Fibroblast of skin of left biceps (primary cell): ENCODE measurements at places on chromosomes 12 and 14.

DNA sequence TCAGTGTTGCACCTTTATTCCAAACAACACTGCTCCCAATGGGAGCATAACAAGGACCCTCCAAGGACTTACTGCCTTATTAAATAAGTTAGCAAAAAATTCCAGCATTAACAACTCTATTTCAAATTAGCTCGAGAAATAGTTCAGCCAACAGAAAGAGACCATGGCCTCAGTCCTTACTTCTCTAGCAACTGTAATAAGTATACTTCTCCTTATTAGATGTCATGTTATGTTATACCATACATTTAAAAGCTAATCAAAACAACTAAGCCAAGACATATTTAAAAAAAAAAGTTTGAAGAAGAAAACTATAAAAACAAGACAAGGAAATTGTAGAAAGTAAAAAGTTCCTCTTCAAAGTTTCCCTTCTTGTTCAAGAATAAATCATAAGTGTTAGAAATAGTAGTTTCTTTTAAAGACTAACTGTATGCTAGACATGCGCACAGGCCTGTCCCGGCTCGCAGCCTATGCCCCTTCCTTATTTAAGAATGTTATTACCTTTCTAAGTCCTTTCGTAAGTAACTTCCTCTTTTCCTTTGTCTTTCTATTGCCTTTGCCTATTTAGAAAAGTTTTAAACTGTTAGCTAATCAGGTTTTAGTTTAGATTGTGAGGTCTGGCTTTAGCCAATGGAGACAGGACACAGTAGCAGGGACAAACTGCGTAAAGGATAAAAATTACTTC is 68.6 kb downstream of the RESF1 start:
- DNase-seq, result no peak

GRCh38 chr14:91729756-91730155 is 2.1 kb downstream of the CATSPERB start:
- no peak for DNase-seq

DNA sequence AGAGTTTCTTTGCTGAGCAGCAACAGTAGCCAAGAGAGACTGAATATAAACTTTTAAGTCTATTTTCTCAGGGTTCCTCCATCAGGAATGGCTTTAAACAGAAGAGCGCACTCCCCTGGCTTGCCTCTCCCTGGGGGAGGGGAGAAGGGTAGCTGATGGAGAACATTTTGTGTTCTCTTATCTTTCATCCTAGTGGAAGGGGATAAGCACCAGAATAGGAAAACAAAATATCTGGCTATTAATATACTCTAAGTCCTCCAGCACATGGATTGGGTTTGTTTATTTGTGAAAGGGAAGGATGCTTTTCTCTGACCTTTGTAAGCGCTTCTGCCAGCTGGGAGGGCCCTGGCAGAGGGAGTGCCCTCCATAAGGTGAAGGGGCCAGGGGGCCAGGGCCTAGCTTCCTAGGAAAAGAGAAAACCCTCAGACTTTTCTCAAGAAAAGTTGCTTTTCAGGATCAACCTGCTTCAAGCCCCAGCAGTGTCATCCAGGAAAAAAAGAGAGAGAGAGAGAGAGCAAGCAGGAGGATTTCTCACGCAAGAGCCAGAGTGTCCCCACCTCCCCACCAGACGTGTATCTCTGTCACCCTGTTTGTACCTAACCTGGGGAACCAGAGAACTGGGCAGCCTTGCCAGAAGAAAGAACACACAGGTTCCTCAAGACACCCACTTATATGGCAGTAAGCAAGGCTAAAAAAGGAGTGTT is 34.3 kb upstream of the ATP2A2 start:
- no peak for DNase-seq

DNA sequence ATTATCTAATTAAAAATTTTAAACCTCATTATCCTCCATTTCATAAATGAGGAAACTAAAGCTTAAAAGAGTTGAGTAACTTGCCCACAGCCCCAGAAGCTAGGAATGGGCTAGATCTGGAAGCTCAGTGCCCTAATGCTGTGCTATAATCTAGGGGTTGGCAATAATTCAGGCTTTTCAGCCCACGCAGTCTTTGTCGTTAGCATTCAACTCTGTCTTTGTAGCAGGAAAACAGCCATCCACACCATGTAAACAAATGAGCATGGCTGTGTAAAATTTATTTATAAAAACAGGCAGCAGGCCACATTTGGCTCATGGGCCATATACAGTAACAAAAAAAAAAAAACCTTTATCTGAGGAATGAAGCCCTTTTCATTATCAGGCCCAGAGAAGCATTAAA is 92.4 kb upstream of the OVCH1 start:
- DNase-seq, result no peak

DNA sequence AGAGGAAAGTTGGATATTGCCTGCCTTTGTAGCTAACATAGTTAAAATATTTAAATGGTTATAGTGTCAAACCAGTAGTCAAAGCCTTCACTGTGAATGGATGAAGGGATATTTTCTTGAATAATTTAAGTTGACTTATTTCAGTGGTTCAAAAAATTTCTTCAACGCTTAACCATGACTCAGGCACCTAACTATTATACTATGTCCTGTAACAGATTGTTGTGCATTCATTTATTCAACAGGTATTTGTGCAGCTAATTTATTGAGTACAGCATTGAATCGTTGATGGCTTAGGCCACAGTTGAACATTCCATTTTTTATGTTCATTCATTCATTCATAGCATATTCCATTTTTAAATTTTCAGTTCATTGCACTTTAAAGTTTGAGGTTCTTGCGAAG is 9.2 kb downstream of the HIF1A start:
- DNase-seq, result no peak

- DNase-seq, result no peak
Measured at GRCh38 chr12:58647495-58647894, 272.8 kb downstream of the LRIG3 start.

DNA sequence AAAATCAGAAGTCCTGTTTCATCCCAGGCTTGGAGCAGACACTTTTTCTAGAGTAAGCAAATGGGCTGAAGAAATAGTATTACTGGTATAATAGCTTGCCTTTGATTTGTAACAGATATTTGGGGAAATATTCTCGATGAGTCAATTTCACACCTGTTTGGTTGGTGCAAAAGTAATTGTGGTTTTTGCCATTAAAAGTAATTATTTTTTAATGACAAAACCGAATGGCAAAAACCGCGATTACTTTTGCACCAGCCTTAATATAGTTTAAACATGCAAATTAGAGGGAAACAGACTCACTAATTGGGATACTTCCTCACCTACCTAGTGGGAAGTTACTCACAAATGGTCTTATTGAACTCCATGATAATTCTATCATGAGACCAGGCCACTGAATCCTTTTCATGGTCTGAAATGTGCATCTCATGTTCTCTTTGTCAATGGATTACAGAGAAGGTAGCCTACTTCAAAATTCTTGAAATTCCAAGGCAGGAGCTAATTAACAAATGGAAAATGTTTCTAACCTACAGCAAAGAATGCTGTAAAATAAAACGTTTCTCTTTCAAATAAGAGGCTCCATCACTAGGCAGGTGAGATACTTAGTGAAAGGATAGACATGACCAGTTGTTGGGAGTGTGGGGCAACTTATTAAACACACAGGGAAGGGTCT is 391.3 kb downstream of the EMP1 start:
- DNase-seq, result no peak

GRCh38 chr12:1836241-1836803 is 16.0 kb downstream of the LRTM2 start:
- no peak for DNase-seq

GRCh38 chr12:68458866-68459265 is 126.7 kb upstream of the MDM1 start:
- DNase-seq, result no peak

DNA sequence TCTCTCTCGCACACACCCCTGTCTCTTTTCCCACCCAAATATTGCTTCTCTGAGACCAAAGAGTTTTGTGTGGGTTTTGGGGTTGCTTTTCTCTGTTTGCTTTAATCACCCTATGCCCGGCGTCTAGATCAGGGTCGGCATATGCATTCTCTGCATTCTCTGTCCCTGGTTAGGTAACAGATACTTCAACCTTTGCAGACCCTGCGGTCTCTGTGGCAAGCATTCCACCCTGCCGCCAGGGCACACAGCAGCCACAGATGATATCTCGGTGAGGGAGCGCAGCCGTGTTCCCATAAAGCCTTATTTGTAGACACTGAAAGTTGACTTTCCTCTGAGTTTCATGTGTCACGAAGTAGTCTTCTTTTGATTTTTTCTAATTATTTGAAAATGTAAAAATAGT is 110.4 kb upstream of the FZD10 start:
- DNase-seq, result no peak

DNA sequence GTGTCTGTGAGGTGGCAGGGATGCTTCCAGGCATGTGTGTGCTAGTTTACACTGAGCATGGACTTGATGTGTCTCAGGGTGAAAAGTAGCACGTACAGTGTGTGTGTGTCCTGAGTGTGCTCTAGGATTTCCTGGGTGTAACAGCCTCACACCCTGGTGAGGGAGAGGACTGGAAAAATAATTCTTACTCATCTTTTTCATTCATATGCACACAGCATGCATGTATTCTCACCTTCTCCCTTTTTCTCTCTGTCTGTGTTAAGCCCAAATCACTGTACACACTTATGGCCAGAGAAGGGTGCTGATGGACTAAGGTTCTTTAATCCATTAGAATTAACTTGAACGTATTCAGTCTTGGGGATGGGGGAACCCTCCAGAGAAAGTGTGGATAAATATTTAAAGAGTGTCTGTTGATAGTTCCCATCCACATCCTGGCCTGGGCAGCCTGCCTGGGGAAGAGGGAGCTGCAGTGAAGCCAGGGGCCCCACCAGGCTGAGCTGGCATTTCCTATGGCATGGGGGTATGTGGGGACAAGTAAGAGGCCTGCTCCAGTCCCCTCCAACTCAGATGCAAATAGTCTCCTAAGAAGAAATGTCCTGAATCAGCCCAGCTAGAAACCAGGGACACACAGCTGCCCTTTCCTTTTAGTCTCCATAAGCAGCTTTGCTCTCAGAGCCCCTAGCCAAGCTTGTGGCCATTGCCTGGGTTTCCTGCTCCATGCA is 1.1 kb upstream of the HOXC8 start:
- DNase-seq, result no peak

DNA sequence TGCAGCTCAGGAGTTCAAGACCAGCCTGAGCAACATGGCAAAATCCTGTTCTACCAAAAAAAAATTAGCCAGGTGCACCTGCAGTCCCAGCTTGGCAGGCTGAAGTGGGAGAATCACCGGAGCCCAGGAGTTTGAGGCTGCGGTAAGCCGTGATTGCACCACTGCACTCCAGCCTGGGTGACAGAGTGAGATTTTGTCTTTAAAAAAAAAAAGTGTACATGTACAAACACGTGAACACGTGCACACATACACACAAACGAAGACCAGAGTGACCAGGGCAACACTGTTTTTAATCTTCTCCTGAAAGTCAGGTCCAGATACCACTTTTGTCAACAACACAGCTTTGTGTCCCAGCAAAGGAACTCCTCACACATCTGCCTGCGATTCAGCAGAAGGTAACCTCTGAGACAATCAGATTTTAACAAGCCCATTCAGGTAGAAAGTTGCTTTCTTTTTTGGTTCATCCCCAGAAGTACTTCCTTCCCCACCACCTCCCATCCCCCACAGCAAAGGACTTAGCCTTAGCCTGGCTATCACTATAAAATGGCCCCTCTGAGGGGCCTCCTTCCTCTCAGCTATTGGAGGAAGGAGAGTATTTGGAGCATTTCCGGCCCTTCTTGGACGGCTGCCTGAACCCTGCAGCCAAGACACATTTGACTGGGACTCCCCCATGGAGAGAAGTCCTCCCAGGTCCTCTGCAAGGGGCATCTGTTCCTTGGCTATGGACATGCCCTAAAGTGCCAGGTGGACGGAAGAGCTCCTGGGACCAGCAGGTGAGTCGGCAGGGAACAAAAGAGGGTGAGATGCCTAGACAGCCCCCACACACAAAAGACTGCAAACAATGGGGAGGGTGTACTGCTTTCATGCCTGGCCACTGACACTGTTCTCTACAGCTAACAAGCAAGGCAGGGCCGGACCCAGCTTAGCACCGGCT is 9.8 kb downstream of the CTDSP2 start:
- peak; percentile 81 for DNase-seq

GRCh38 chr12:63400718-63401117 is 249.7 kb upstream of the AVPR1A start:
- DNase-seq, result no peak

- DNase-seq, result no peak
Measured at GRCh38 chr12:3913278-3913677, 40.1 kb upstream of the PARP11 start.

DNA sequence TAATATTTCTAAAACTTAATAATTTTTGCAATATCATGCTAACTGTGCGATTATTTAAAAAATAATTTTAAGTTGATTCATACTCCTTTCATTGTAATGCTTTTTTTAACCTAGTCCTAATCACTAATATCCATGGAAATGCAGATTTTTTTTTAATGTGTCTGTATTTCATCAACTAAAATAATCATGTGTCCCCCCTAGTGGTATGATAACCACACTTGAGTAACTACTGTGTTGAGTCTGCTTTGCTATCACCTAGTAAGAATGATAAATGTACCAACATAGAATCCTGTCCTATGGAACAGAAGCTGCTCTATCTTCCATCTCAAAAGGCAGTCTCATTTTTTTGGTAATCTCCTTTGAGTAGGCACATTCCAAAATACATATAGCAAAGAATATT is 19.1 kb upstream of the SYNE2 start:
- DNase-seq, result no peak

DNA sequence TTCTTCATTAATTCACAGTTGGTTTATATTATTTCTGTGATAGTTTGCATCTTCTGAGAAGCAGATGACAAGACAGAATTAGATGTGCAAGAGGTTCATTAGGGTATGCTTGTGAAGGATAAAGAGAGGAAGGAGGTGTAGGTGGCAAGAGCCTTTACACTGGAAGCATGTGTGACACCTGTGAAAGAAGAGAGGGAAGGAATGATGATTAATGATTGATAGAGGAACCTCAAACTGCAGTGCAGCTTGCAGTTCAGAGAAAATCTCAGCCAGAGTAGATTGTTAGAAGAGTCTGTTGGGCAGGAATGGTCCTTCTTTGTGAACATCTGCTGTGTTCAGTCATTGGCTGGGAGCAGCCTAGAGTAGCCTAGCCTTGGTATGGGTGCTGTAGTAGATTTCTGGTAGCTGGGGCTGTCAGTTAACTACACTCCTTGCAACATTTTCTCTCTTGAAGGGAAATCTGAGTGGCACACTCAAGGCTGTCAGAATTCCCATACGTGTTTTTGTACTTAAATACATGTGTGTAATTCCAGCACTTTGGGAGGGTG is 9.0 kb downstream of the RCOR1 start:
- no peak for DNase-seq

- DNase-seq, result no peak
Measured at GRCh38 chr12:108846290-108846701, 11.1 kb downstream of the SSH1 start.

- DNase-seq, result no peak
Measured at GRCh38 chr12:15796493-15797141, 7.4 kb upstream of the EPS8 start.

GRCh38 chr14:99725774-99726537 is 41.9 kb downstream of the CYP46A1 start:
- DNase-seq, result no peak

DNA sequence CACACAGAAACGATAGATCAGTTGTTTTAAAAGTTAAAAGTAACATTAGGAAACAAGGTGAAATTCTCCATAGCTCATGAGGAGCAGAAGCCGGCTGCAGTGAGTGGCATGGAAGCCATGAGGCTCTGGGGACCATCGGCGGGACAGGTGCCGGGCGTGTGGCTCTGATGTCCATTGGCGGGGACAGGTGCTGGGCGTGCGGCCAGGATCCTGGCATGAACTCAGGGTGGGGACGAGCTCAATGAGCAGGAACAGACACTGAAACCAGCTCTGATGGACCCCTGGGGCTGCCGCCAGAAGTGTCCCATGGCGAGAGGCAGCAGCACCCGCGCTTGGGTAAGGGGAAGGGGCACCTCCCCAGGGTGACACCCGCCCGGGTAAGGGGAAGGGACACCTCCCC is 75.1 kb downstream of the NOC4L start:
- DNase-seq, result no peak
